GM13977 (cell line): ENCODE measurements at places on chromosomes 7 and 10.

DNA sequence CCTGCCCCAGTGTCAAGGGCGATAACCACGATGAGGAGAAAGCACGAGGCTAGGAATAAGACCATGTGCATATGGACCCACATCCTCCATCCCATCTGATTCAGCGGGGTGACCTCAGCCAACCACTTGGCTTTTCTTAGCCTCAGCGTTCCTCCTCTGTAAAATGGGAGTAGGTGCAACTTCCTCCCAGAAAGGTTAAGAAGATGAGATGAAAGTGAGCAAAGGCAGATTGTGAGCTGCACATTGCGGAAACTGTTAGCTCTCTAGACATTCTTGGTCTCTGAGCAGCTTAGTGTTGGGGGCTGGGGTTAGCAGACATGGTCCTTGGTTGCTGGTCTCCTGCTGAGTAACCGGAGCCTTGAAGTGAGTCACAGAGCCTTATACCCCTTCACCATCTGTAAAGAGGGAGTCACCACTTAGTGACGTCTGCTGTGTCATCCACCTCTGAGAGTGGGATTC is 497.3 kb upstream of the GALNT17 start:
- DNase-seq = no peak

GRCh38 chr10:28359334-28359733 is 56.5 kb upstream of the MPP7 start:
- no peak for DNase-seq

DNA sequence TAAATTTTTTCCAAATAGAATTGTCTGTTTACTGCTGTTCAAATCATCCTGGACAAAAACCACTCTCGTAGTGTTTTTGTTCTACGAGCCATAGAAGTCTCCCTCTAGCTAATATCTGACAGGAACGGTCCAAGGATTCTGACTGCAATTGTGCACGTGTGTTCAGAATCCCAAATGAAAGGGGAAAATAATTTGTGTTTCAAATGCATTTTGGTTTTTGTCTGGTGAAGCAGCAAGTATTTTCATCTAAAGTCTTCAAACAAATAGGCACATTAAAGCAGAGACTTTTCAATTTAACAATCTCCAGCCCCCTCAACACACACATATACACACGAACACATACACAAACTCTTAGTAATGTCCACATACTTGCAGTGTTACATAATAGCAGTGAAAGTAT is 475 bp downstream of the NEUROD6 start:
- no peak for DNase-seq

GRCh38 chr10:69451784-69452251 is 553 bp downstream of the TSPAN15 start:
- no peak for DNase-seq

GRCh38 chr7:7148798-7149481 is 33.4 kb upstream of the C1GALT1 start:
- no peak for DNase-seq

GRCh38 chr10:50279489-50279888 is 28.2 kb upstream of the ASAH2 start:
- DNase-seq = no peak

DNA sequence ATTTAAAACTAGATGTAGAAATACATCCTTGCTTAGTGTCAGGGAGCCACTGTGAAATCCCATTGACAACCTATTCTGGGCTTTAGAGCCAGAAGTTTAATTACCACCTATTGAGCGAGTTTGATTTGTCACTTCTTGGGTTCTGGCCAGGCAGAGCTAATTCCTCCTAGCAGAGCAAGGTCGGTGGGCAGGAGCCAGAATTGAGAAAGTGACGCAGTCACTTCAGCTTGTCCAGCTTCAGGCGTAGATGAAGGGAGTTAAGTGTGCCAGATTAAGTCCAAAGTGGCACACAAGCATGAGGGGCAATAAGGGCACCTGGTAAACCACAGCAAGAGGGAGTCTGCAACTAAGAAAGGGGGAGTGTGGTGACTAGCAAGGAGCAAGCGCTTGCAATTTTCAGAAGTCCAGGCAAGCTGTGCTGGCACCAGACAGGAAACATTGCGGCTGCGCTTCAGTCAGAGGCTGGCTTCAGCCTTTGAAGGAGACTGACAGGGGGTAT is 119.4 kb downstream of the ST7 start:
- no peak for DNase-seq

- no peak for DNase-seq
These were observed 157.7 kb downstream of the PRKAG2 start for GRCh38 chr7:151719031-151719896.

- no peak for DNase-seq
These were observed 711 bp downstream of the KIF20B start for GRCh38 chr10:89702121-89702480.

DNA sequence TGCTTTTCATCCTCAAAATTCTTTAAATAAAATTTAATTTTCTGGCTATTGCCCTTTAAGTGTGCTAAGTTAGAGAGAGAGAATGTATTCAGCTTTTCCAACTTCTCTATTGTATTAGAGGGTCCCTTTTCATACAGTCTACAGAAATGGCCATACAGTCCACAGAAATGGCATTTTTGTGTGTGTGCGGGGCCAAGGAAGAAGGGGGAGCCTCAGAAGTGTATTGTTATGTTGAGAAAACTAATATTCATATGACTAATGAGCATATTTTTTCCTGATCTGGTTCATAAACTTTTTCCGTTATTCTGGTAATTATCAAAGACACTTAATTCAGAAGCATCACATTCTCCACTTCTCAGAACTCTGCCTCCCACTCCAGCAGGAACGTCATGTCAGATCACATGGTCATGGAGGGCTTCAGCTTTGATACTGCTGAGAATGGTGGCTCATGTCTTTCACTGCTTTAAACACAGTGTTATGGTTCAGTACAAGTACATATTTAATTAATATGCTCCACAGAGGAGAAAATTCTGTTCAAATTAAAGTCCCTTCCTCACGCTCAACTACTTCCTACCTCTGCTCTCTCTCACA is 37.1 kb downstream of the ELMO1 start:
- no peak for DNase-seq

- DNase-seq = no peak
These were observed 1176.0 kb upstream of the AUTS2 start for GRCh38 chr7:68422281-68422680.

DNA sequence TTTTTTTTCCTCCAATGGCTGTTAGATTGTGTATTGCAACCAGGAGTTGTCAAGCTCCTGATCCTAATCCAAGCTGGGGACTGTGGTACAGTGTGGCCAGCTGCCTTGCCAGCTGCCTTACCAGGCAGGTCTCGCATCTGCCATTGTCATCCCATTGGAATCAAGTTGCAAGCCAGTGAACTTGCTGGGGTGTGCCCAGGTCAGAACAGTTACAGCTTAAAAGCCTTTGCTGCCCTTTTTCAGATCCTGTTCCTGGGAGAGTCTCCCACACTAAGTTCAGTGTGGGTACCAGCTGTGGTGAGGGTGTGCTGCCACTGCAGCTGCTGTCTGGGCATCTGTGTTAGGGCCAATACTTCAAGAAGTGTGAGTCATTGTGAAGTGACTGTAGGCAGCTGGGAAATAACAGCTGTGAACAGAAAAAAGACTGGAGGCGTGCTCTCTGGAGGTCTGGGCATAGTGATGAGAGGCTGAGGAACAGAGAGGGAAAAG is 72.8 kb downstream of the CCNY start:
- no peak for DNase-seq

GRCh38 chr7:148903504-148903903 is 19.4 kb upstream of the EZH2 start:
- DNase-seq = no peak

GRCh38 chr7:70489813-70490212 is 642.1 kb upstream of the GALNT17 start:
- DNase-seq = no peak

DNA sequence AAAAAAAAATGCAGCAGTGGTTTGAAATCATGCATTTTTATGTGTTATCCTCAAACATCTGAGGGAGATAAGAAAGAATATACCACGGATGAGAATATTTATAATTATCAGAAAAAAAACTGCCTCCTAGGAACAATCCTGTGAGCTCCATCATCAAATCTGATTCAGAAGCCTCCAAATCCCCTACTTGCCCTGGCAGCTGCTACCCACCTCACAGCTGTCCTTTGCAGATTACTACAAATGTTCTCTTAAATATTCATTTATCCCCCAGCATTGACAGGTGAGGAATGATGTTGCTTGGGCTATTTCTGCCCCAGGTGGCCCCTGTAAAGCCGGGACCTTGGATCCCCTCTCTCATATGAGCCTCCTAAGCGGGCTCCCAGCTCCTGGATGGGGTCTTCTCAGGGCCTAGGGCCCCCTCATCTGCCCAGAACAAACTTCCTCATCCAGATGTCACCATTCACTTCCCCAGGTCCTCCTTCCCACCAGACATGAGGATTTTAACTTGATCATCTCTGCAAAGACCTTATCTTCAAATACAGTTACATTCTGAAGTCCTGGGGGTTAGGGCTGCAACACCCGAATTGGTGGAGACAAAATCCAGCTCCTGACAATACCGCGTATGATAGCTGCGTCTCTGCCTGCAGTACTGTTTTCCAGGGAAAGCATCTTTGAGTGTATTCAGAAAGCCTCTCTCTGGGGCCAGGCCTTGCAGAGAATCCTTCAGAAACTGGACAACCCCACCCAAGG is 81.9 kb upstream of the INSIG1 start:
- no peak for DNase-seq

- DNase-seq = no peak
These were observed 133.4 kb upstream of the TCERG1L start for GRCh38 chr10:131444862-131445461.

DNA sequence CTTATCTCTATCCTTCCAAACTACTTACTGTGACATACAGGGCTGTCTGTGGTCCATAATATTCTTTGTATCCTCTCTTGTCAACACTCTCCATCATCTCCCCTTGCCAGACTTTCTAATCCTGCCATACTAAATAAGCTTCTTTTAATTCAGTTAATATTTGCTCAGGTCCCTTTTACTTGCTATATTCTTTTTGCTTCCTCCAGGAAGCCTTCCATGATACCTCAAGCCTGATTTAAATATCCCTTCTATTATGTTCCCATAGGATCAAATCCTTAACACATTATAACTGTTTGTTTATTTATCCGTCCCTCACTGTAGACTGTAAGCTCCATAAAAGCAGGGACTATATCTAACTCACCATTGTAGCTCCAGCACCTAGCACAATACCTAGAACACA is 7.2 kb upstream of the PPP3CB start:
- DNase-seq = no peak

DNA sequence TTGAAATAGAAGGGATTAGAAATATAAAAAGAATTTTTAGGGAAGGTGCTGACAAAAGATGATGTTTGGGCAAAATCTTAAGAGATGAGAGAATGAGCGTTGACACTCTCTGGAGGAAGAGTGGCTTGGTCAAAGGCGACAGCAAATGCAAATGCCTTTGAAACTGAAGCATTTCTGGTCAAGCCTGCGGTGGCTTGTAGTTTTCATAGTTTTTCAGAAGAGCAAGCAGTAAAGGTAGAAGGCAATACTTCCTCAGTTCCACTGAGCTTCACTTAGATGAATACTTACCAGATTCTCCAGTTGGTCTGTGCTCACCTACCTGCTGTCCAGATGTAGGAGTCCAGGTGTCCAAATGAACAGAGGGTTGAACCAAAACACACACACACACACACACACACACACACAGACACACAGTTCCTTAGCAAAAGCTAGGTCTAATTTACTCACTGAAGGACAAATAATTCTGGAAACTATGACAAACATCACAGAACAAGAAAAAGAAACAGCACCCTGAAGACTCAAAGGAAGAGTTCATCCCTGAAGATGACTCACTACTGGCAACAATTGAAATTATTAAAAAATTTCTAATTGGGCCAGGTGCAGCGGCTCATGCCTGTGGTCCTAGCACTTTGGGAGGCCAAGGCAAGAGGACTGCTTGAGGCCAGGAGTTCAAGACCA is 12.1 kb upstream of the STK17A start:
- DNase-seq = peak; percentile 22

DNA sequence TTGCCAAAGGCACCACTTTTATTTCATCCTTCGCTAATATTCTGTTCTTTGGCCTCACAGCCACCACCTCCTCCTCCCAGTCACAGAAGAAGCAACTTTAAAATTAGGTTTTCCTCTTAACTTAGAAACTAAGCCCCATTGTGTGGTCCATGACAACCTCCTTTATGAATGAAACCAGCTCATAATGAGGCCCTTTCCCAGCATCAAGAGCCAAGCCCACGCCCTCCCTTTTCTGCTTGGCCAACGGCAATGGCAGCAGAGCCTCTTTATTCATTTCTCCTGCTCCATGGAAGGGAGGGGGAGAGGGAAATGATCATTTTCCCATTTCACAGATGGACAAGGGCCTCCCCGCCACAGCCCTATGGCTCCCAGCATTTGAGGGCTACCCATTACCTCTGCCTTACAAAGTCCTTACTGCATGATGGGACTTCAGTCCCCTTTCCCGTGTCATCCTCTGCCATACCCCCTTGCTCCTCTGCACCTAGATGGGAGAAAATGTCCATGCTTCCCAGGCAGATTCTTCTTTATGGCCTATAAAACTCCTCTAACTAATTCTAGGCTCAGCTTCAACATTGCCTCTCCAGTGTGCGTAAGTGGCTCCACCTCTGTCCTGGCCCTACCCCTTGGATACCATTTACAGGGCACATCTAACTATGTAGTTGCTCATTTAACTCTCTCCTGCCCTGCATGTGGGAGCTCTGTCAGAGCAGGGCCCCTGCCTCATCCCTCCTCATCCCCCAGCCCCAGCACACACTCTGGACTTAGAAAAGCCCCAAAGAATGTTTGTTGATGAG is 475.5 kb downstream of the RPS24 start:
- DNase-seq = no peak

GRCh38 chr10:84178160-84178609 is 4.6 kb downstream of the GPR15LG start:
- no peak for DNase-seq
